NT2/D1 (cell line): ENCODE measurements at places on chromosomes 3 and 15.

DNA sequence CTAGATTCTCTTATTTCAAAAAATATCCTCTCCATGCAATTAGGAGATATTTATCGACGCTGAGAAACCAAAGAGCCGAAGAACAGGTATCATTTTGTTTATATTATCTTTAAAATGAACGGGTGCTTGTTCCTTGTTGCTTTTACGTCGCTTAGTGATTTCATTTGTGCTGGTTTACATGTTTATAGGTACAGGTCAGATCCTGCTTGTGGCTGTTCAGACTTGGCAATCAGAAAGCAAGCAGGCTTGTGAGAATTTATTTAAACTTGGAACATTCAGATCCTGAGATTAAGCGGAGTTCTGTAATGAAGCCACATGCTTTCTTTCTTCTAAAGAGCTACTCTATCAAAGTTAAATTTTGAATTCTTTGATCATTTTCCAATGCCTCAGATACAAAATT, 43.0 kb upstream of the ATP2C1 start:
- DNase-seq = no peak

- DNase-seq = no peak
Observed at GRCh38 chr3:46242120-46242519, at the start of gene CCR3. Gene CCR3, plus strand, starts transcription at chr3:46242460. Its CDS starts 22,699 bp downstream, at chr3:46265159.

GRCh38 chr15:77565378-77565915, 67.3 kb downstream of the LINGO1 start:
- DNase-seq = no peak

GRCh38 chr3:46856576-46857471, 6.4 kb downstream of the MYL3 start:
- DNase-seq = no peak

GRCh38 chr15:31869686-31870307, 160.5 kb upstream of the CHRNA7 start:
- DNase-seq = no peak

DNA sequence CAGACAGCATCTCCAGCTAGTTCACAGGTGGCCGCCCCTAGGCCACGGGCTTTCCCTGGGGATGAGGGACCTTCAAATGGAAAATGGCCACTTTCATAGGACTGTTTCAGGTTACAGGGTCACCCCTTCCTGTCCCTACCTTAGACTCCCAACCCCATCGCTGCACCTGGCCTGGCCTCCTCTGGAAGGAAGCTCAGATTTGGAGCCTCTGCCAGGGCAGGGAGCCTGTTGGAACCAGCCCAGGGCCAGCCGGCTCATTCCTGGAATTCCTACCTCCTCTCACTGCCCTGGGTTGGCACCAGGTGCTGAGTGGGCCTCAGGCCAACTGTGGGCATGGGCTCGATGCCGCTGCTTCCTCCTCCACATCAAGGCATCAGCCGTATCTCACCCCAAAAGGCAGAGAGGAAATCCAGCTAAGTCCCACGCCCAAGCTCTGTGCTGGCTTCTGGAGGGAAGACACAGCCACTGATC, 42.2 kb downstream of the KLHL25 start:
- no peak for DNase-seq

GRCh38 chr3:127986803-127987202, 65.4 kb upstream of the SEC61A1 start:
- no peak for DNase-seq

DNA sequence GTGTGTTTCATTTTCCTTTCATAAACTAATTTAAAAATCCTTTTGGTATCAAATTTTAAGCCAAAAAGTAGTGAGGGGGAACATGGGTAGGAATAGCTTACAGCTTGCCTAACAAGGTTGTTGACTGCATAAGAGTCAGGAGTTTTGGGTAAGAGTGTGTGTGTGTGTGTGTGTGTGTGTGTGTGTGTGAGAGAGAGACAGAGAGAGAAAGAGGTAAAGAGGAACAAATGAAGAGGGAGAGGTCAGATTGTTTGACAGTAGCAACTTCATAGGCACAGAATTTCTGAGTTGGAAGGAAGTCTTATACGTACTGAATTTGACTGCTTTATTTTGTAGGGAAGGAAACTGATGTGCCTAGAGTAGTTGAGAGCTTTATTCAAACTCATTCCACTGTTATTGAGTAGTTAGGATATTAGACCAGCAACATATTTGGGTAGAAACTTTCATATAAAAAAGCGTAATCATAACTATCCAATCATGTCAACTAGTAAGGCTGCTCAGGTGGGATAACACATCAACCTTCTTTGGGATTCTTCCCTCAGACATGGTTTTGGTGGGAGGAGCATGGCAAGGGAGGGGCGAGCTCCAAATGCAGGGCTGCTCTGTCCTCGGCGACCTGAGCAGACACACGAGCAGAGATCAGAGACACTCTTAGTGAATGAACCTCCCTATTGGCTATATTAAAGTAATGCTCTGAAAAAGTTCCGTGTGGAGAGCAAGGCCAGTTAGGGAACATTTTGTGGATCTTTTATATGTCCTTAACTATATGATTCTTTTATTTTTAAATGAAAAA, 86.4 kb downstream of the LPP start:
- no peak for DNase-seq

DNA sequence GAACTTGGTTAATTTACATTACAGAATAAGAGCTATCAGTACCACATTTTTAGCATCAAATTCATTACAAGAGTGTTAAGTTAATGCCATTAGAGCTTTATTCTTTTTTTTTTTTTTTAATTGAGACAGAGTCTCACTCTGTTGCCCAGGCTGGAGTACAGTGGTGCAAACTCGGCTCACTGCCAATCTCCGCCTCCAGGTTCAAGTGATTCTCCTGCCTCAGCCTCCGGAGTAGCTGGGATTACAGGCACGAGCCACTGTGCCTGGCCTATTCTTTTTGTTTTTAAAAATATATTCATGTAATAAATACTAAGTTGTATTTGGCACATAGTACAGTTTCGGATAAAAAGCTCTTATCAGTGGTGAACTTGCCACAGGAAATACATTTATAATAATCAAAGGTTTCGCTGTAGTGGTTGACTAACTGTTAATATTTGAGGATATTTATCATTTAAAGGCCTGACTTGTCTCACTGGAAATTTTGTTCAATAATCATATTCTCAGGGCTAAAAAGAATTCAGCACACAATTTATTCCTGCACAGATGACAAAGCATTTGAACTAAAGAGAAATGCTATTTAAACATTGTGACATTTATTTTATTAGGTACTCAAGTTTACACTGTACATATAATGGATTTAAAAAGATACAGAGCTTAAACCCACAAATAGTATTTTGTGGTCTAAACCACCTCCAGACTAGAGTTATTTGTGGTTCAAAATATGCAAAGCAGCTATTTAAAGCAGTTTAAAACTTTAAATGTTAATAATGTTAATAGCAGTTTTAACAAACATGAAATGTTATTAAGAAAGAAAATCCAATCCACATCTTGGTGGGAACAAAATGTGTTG, 6.1 kb upstream of the LEKR1 start:
- no peak for DNase-seq

GRCh38 chr3:61796911-61797310, 235.5 kb downstream of the PTPRG start:
- DNase-seq = no peak
